ENCODE measurements at places on chromosomes 5 and 9.

DNA sequence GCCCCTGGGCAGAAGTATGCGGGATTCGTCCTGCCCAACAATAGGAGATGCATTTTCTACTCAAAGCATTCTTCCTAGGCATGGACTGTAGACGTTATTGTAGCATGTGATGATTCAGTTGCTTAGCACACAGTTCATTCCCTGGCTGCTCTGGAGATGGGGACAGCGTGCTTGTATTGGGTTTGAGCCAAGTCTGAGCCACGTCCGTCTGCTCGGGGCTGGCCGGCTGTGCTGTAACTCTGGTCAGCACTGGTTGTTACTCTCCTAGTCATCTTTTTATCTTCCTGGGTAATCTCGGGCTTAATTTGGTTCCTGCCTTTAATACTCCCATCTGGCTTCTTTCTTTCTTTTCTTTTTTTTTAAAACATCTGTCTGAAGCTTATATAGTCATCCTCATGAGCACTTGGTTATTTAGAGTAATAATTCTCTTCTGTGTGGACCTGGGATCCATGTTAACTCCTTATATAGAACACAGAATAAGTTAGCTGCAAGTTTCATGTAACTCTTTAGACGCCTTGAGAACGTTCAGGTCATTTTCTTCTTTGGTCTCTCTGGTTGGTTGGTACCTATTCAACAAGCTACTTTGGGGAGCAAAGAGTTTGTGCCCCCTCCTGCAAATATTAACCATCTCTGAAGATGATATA, 118.8 kb upstream of the RPS23 start:
- no peak for DNase-seq

GRCh38 chr9:20945856-20946255, 85.6 kb downstream of the HACD4 start:
- DNase-seq = no peak

- DNase-seq = no peak
These were observed 508.2 kb downstream of the CETN3 start for GRCh38 chr5:89901346-89901745.

GRCh38 chr5:126961702-126962101, 68.7 kb downstream of the MARCHF3 start:
- DNase-seq = no peak

DNA sequence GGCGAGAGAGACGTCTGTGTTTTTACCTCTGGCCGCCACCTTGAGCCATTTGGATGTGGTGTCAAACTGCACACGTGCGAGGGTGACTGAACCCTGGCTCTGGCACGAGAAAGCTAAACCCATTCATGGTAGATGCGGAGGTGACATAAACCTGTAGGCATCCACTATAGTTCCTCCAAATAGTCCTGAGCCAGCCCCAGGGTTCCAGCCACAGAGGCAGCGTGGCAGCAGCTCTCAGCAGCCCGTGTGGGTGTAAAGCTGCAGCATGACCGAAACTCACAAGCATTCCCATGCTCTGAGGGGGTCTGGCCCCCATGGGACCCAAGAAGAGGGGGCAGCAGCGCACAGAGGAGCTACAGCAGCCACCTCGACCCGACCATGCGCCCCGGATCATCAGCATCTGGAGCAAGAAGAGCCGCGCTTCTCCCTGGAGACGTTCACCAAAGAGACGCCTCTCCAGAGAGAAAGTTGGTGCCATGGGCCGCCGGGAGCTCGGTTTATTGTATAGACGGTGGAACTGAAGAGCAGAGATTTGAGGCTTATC, 303.8 kb upstream of the IRX4 start:
- no peak for DNase-seq

DNA sequence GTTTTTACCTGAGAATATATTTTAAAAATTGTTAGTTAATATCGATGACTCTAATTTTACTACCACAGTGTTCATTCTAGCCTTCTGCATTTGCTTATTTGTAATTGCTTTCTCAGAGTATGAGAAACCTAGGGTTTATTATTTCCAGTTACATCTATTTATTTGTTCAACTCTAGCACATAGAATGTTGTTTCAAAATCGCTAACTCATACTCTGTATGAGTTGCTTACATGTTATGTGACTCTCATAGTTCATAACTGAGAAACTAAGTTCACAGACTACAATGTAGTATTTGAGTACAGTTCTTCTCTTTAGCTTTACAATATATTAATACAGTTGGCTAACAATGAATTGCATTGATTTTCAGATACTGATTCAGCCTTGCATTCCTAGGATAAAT, 103.2 kb downstream of the MACROH2A1 start:
- no peak for DNase-seq

Data from activated naive CD4-positive, alpha-beta T cell (primary cell).